ENCODE measurements at places on chromosomes 2 and 18.

DNA sequence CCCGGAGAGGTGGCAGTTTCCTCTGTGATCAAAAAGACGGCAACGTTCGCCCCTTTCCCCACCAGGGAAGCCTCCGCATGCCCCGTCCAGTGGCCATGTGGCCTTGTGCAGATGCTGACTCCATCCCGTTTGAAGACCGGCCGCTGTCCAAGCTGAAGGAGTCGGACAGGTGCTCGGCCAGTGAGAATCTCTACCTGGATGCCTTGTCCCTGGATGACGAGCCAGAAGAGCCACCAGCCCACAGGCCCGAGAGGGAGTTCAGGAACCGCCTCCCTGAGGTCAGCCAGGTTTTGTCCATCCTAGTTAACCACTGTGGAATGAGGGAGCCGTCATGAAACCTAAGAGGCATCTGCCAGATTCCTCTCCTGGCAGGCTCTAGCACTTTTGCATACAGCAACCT is 113.6 kb downstream of the MTCL1 start:
- no peak for DNase-seq

DNA sequence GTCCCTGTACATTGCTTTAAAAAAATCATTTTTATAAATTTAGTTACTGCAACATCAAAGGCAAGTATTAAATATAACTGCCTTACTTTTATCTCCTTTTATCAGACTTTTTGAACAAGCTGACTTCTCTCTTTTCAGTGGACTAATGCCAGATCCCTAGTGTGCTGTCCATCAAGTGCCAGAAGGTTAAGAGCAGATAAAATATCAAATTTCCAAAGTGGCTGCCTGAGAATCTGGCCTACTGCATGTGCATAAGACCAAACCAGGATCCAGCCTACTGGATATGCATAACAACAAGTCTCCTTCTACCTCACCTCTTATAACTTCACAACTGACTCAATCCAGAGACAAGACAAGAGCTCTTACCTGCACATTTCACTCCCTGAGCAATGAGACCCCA is 59.8 kb upstream of the CHRNA1 start:
- DNase-seq = no peak

- no peak for DNase-seq
Measured at GRCh38 chr2:109180786-109181185, 51.8 kb downstream of the SH3RF3 start.

- DNase-seq = no peak
Measured at GRCh38 chr2:67208887-67209500, 188.1 kb upstream of the ETAA1 start.

- no peak for DNase-seq
Measured at GRCh38 chr2:69774984-69775982, 33.3 kb downstream of the ANXA4 start.

DNA sequence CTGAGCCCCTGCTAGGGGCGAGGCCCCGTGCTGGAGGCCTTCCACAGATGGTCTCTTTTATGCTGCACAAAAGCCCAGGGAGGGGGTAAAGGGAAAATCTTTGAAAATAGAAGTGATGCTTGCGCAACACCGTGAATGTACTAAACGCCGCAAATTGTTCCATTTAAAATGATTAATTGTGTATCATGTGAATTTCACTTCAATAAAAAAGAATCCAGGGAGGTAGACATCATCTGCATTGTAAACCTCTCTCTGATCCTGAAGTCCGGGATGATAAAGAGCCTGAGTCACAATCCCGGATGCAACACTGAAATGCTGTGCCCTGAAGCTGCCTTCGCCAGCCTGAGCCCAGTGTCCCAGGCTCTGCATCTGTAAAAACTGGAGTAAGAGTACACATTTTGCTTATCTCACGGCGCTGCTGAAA is 107.7 kb upstream of the PPP1CB start:
- peak; percentile 86 for DNase-seq

All from AG08395 (cell line).